ENCODE measurements at places on chromosomes 5 and 9.
A peak's percentile ranks its signal among the peaks of the same experiment; 100 is the strongest.

DNA sequence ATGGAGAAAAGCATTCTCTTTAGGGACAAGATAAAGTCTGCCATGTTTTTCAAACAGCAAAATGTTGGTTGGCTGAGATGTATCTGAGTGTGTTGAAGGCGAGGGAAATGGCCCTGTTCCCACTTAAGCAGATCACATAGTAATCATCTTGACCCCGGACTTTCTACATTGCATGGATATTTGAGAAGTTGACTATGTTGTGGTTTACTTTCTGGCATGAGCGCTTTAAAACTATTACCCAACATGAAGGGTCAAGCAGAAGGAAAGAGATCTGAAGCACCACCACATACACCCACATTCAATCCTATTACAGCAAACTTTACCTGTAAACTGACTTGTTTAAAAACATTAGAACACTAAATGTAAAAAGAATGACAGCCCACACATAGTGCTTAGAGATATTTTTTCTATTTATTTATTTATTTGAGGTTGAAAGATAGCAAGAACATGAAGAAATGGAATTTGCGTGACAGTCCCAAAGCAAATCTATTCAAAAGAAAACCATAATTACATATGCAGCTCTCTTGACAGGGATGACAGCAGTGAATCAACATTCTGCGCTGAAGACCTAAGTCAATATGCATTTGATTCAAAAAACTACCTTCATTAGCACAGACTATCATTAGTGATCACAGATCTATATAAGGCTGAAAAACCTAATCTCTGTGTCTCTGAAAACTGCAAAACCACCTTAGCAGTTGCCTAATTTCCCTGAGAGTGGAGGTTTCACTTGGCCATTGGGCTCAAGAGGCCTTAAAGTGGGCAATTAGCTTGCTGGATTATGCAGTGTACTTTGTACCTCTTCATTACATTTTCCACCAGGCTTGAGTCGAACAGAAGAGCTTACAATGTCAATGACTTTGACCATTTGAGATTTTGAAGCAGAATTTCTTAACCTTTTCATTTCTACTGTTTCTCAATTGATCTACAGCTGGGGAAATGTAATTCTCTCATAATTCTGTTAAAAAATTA, 195.0 kb downstream of the PDE4D start:
- no peak for DNase-seq

GRCh38 chr5:143206196-143207053, 197.1 kb downstream of the NR3C1 start:
- no peak for DNase-seq

DNA sequence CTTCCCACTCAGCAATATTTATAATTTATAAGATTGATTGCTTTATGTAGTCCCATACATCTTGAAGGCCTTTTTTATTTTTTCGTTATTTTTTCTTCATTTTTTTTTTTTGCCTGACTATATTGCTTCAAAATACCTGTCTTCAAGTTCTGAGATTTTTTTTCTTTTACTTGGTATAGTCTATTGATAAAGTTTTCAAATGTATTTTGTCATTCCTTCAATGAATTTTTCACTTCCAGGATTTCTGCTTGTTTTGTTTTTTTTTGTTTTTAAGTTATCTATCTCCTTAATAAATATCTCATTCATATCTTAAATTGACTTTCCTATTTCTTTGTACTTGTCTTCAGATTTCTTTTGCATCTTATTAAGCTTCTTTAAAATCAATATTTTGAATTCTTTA, 905.6 kb upstream of the CDH6 start:
- DNase-seq = no peak

GRCh38 chr5:174311121-174311520, 265.6 kb downstream of the NSG2 start:
- DNase-seq = no peak

- DNase-seq = peak; percentile 65
These were observed 23.4 kb downstream of the NKD2 start for GRCh38 chr5:1032011-1032410.

DNA sequence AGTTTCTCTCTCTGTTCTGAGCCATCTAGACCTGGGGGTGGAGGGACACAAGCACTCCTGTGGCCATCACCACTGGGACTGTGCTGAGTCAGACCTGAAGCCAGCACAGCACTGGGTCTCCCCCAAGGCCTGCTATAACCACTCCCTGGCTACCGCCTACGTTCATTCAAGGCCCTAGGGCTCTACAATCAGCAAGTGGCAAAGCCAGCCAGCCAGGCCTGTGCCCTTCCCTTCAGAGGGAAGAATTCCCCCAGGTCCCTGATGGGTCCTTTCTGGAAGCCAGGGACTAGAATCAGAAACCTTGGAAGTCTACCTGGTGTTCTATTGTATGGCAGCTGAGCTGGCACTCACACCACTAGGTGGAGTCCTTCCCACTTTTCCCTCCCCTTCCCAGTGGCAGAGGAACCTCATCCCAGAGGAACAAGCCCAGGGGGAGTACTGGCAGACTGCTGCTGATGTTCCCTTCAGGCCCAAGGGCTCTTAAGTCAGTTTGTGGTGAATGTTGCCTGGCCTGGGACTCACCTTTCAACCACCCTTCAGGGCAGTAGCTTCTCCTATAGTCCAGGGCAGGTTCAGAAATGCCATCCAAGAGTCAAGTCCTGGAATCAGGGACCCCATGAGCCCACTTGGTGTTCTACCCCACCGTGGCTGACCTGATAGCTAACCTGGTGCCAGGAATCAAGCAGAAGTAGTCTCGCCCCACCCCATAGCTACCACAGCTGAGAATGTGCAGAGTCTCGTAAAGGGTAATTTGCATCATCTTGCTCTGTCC, 20.0 kb downstream of the JMY start:
- peak; percentile 49 for DNase-seq

DNA sequence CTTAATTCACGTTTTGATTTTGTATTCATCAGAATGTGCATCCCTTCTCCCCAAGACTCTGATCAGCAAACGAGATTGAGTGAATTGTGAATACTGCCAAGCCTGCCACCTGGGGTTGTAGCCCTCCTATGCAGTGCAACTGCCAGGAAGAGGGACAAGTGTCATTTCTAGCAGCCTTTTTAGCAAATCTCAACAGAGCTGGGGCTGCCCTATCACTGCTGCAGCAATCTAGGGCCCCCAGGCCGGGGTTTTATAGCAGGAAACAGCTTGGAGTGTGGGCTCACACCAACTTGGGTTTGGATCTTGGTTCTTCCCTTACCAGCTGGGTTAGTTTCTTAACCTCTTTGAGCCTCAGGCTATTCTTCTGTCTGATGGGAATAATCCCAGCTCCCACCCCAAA, 4.0 kb downstream of the CSF1R start:
- DNase-seq = peak; percentile 38

DNA sequence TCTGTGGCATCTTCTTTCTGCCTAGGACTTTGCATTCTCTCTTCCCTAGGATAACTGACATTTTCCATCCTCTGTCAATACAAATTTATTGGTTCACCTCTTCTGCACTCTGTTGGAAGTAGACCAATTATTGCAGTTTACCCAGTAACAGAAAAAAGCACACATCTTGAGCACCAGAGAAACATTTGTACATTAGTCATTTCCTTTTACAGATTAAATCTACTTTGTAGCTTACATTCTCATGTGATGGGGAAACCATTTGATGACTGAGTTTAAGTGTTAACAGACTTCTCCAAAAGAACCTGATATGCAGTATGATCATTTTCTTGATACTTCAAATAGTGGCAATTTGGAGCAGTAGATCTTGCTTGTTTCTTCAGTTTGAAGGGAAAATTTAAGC, 1098.8 kb downstream of the DTWD2 start:
- no peak for DNase-seq

DNA sequence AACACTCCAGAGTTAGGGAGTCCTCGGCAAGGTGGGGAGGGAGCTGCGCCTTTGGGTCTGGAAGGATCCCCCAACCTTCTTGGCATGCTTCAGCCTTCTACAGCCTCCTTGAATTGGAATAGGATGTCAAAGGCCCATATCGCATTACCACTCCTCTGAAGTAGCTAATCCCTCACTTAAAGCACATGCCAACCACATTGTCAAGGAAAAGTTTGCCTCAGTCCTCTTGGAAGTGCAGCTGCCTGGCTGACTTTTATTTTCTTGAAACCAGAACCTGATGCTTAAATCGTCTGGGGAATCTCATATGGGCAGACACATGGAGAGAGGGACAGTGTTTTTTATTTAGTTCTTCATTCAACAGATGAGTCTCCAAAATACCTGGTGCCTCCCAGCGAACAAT, 14.5 kb downstream of the CXCL14 start:
- DNase-seq = no peak

DNA sequence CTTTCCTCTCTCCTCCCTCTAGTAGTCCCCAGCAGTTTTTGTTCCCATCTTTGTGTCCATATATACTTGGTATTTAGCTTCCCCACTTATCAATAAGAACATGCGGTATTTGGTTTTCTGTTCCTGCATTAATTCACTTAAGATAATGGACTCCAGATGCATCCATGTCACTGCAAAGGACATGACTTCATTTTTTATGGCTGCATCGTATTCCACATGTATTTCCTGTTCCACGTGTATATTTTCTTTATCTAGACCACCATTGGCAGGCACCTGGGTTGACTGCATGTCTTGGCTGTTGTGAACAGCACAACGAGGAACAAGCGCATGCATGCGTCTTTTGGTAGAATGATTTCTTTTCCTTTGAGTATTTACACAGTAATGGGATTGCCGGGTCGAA, 6.2 kb downstream of the ZNF79 start:
- no peak for DNase-seq

GRCh38 chr9:84337252-84337651, 3.3 kb downstream of the SLC28A3 start:
- no peak for DNase-seq

GRCh38 chr5:37873988-37874387, 34.1 kb upstream of the GDNF start:
- no peak for DNase-seq

DNA sequence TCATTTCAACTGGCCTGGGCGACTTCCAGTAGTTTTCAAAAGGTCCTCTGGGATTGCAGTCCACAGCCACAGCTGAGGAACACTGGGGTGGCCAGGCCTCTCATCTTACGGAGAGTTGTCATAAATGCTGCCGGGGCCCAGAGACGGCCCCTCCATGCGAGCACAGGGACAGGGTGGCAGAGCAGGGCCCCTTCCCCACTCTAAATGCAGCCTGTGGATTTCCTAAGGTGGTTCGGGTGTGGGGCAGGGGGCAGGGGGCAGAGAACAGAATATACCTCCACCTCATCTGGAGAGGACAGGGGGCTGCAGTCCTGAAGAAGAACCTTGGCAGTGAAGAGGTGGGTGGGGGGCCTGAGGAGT, 113.6 kb upstream of the TBC1D2 start:
- no peak for DNase-seq

GRCh38 chr5:17441351-17441750, 56.7 kb upstream of the TAF11L2 start:
- DNase-seq = no peak

GRCh38 chr5:84292000-84292642, 92.6 kb downstream of the EDIL3 start:
- DNase-seq = no peak

DNA sequence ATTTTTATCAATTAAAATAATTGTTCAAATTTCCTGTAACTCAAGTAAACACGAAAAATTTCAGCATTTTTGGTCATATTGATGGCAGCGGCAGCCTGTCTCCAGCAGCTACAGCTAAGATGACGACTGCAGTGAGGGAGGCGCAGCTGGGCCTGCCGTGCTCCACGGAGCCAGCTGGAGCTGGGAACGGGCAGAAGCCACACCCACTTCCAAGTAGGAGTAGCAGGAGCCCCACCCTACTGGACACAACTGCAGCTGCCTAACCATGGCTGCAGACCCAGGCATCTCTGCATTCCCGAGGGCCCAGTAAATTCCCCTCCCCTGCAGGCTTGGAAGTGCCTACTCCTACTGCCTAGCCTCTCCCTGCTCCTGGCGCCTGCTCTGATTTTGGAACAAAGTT, 2031.7 kb downstream of the EFNA5 start:
- peak; percentile 36 for DNase-seq

- no peak for DNase-seq
These were observed 90.2 kb upstream of the FAM174A start for GRCh38 chr5:100444961-100445360.

DNA sequence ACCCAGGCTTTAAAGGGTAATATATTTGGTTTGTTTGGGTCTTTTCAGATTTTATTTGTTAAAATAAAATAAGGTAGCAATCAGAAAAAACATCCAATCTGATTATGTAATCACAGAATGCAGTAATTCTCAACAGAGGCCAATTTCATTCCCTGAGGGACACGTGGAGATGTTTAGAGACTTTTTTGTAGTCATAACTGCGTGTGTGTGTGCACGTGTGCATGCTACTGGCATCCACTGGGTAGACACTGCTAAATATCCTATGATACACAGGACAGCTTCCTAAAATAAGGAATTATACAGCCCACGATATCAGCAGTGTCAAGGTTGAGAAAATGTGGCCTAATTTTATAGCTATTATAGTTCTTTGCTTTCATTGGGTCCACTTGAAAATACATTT, 180.8 kb upstream of the KLF9 start:
- no peak for DNase-seq

DNA sequence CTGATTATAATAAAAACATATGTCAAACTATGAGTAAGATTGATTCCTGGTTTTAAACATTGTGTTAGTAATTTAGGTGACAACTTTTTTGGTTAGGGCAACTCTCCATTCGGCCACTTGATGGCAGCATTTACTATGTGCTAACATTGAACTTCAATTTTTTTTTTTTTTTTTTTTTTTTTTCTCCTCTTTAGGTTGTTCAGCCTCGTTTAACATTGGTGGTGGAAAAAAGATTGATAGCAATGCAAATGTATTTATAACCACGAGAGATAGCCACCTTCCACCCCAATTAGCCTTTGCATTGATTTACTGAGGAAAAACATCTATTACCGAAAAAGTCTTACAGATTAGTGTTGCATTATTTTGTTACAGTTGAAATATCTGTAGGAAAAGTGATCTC, 159.1 kb downstream of the CSNK1G3 start:
- peak; percentile 13 for DNase-seq

- no peak for DNase-seq
These were observed 26.6 kb downstream of the PCDHAC2 start for GRCh38 chr5:140992828-140993227.

DNA sequence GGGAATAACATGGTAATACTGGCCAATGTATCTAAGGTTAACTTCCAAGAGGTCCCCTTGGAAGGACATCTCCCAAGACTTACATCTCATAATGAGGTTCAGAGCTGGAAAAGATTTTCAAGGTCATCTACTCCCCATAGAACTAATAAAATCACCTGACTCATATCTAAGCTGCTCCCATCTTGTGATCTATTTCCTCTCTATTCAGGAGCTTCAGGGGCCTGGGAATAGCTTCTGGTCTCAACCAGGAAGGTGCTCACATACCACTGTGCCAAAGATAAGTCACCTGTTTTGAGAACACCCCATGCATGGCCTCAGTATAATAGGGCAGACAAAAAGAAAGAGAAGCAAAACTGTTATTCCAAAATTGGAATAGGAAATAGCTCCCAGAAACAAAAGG, 74.2 kb downstream of the OXCT1 start:
- DNase-seq = no peak

GRCh38 chr5:17127743-17128231, 89.6 kb upstream of the BASP1 start:
- no peak for DNase-seq

DNA sequence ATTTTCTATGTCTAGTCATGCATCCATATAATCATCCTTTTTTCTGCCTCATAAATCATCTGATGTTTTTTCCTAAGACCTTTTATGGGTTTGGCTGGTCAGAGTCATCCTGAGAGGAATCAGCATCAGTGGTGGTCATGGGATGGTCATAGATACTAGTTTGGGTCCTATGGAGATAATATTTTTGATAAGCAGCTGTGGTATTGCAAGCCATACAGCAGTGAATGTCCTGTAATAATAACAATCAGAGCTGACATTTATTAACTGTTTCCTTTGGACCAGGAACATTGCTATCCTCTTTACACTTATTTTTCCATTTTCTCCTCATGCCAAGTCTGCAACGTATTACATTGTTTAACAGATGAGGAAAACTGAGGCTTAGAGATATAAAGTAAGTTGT, 83.1 kb downstream of the TEX10 start:
- no peak for DNase-seq
